Tongue (tissue), 3 donors: ENCODE measurements at places on chromosomes 11 and 22.

DNA sequence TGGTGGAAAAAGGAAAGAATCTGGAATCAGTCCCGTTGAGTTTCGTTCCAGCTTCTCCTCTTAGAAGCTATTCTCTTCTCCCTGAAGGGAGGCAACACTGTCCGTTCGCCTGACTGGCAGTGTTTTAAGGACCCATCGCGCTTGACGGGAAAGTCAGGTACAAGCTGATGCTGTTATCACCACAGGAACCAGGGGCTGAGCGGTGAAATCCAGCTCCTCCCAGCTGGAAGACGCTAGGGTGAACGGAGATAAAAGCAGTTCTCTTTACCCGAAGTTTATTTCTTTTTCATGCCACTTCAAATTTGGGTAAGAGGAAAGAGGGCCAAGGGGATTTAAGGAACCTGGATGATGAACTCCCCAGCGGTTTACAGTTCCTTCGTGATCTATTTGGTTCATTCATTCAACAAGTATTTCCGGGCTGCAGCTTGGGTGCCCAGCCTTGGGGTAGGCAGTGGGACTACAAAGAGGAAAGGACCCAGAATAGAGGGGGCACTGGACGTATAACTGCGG lies 551 bp upstream of the DEUP1 start:
- peak; percentile 10 for DNase-seq

DNA sequence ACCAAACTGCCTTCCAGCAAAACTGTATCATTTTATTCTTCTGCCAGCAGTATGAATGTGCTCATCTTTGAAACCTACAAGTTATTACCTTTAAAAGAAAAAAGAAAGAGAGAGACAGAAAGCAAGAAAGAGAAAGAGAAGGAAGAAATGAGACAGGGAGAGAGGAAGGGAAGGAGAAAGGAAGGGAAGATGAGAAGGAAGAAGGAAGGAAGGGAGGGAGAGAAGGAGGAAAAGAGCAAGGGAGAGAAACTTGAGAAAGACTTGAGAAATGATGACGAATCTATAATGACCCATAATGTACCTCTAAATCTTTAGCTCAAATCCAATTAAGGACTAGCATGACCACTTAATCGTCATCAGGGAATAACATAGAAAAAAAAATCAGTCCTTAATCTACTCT lies 11.4 kb upstream of the JAML start:
- no peak for DNase-seq

GRCh38 chr11:118547132-118547531 lies 16.1 kb downstream of the TMEM25 start:
- DNase-seq = no peak

DNA sequence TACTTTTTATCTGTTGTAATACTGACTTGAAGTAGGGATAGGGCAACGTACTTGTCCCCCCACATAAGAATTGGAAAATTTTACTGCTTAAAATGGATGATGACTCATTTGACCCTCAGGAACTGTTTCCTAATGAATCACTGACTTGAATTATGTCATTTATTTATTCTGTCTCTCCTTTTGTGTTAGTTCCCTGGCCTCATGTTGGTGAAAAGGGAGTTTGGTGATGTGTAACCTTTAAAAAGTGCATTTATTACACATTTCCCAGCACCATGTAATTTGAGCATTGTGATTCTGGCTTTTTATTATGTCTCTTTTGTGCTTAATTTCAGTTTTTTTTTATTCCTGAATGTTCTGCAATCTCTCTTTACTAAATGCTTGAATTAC lies 20.3 kb upstream of the PGM2L1 start:
- DNase-seq = peak; percentile 5

DNA sequence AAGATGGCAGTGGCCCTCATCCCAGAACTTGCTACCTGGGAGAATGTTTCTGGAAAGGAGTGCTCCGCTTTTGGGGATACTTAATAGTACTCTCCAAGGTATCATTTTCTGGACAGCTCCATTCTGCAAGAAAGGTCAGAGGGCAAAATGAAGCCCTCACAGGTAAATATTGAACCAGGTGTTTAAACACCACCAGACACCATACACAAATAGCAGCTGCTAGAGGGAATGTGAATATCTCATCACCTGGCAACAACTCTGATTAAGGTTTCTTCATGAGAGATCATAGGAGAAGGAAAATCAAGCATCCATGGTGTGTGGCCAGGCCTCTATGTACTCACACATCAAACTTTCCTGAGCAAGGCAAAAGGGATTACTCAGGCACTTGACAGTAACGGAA lies 226.1 kb upstream of the FAT3 start:
- DNase-seq = peak; percentile 72

DNA sequence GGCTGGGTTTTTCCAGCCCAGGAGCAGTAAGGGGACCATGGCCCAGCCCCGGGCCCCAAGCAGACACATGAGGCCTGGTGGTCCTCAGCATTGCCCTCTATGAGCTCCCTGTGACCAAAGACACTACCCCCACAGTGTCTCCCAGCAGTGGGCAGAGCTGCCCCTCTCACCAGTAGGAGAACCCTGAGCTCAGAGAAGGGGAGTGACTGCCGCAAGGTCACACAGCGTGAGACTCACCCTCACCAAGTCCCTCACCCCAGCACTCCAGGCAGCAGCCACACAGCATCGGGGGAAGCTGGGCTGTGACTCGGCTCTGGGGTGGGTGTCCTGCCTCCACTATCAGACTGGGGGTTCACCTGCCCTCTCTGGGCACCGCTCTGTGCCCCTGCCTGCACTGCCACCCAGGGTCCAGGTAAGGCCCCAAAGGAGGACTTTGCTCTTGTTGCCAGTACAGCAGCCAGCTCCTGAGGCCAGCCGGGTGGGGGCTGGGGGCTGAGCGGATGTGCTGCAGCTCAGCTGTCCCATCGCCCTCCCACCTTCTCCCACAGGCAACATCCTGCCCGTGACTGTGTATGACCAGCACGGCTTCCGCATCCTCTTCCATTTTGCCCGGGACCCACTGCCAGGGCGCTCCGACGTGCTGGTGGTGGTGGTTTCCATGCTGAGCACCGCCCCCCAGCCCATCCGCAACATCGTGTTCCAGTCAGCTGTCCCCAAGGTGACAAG lies 7.9 kb upstream of the SH3BP1 start:
- DNase-seq = no peak

- peak; percentile 35 for DNase-seq
These were observed 517.8 kb downstream of the MIAT start for GRCh38 chr22:27175021-27175838.

- DNase-seq = no peak
These were observed 74.3 kb downstream of the RTL6 start for GRCh38 chr22:44423556-44424358.

- DNase-seq = peak; percentile 41
These were observed 10.0 kb downstream of the CARD10 start for GRCh38 chr22:37509059-37509860.

DNA sequence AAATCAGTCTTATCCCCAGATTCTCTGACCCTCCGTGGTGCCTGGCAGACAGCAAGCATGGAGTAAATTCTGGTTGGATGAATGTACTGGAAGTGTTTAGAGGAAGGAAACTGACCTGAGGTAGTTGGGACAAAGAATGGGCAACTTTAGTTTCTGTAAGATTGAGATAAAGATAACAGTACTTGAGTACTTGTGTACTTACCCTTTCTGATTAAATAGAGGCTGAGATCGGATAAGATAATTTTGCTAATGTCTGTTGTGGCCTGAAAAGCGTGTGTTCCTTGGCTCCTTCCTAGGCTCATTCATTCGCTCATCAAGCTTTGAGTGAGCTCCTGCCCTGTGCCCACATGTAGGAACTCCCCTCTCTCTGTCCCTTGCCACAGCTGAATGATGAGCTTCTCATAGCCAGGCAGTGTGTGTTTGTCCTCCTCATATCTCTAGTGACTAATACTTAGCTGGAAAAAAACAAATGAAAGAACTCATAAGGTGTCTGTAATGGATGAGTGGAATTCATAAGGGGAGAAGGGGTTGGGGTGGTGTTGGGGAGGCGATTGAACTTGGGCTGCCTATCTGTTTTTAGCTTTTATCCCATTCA lies 118.1 kb downstream of the DBX1 start:
- no peak for DNase-seq

DNA sequence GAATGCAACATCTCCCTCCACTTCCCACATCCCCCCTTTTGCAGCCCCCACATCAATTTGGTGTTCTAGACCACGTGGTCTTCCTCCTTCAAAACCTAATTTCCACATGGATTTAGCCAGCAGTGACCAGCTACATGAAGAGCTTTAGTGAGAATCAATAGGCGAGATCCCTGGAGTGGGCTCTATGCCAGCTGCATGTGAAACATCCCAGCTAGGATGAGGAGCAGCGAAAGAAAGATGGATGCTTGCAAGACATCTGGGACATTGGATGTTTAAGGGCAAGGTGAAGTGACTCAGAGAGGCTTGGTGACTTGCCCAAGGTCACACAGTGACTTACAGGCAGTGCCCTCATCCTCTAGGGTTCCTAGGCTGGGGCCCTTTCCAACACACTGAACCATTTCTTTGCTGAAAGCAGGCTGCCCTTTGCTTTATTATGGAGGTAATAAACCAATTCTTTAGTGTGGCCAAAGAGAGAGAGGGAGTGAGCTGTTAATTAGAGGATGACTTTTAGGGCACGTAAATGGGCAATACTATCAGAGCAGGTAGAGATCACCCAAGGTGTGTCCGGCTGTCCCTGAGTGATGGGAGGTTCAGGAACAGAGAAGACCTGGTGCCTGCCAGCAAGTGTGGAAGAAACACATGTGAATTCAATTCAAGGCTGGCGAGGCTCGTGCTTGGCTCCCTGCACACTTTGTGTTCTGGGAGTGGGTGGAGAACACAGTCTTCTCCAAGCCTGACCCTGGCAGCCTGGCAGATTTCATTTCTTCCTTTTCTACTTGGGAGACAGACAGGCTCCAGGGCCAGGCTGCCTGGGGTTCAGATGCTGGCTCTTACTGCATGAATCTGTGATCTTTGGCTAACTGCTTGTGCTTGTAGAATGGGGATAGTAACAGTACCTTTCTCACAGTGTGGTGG lies 24.0 kb downstream of the TSPAN18 start:
- no peak for DNase-seq

- DNase-seq = peak; percentile 34
These were observed 10.1 kb downstream of the COA4 start for GRCh38 chr11:73866586-73866996.
